ENCODE measurements at places on chromosomes 7 and 10.

DNA sequence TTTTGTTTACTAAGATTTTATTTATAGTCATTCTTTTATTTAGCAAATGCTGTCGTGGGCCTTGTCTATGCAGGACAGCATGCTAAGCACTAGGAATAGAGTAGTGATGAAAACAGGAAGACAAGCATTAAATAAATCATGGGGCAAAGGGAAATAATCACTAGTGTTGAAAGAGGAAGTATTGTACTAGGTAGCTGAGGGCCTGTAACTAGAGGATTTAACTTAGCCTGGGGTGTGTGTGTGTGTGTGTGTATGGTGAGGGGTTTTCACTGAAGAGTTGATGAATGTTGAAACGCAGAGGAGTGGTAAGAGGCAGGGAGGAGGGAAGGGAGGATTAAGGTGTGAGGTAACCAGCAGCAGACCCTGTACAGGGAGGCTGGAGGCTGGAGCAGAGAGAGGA is 446.4 kb downstream of the SDK1 start:
- no peak for DNase-seq

GRCh38 chr7:157679607-157680006 is 342.8 kb downstream of the DNAJB6 start:
- DNase-seq = no peak

- no peak for DNase-seq
Observed at GRCh38 chr7:151210087-151210854, at the start of gene H2BK1. H2BK1 (minus strand) TSS chr7:151210488; CDS start chr7:151210318, 170 bp downstream.

DNA sequence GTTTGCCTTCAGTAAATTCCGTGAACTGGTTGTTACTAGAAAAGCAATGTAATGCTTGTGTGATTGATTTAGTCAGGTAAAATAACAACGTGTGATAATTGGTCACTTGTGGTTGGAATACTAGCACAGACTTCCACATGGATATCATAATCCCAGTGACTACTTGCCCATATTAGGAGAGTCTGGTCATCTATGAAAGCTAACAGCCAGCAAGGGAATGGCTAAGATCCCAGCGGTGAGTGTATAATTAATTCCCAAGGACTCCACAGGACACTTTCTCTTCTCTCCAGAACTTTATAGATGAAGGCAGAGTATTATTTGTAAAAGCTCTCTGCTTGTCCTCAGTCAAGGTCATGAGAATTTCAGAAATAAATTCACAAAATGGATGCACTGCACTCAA is 662.6 kb upstream of the TEX47 start:
- no peak for DNase-seq

DNA sequence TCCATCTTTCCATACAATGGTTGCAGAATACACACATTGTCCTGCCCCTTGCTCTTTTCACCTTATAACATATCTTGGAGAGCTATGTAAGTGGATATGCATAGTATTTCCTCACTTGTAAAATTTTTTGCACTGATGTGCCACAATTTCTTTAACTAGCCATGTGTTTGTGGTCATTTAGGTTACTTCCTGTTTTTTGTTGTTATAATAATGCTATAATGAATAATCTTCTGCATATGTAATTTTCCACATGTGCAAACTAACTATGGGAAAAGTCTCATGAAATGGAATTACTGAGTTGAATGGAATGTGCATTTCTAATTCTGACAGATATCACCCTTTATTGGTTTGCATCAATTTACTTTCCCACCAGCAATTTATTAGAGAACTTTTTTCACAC is 2.8 kb downstream of the TAS2R41 start:
- no peak for DNase-seq

- DNase-seq = no peak
Observed at GRCh38 chr10:101218351-101219138, 10.7 kb downstream of the LBX1 start.

DNA sequence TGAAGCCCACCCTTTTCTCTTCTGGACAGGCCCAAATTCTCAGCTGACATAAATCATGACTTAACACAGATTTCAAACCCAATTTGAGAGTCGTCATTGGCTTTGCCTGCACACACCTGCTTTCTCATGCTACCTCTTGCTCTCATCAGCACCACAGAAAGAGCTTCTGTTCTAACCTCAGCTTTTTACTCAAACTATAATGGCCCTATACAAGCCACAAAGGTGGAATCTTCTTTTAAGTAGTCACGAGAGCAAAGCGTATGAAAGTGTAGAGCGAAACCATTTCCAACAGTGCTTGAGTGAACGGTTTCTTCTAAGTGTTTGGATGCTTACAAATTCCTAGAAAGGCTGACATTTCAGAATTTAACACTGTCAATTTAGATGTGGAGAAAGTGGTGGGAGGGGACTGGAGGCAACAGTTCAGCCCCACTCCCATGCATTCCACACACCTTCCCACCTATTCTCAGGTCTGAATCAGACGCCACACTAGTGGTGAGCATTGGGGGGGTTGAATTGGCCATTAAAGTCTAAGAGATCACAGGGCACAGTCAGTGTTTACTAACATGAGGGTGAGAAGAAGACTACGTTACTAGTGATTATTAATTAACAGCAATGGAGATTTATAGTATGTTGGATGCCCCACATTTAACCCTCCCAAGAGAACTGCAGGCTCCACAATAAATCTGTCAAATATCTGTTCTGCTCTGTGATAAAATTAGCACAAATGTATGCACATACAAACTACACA is 114.0 kb downstream of the PRKCQ start:
- DNase-seq = no peak

- DNase-seq = no peak
Observed at GRCh38 chr7:52151559-52151958, 835.0 kb upstream of the COBL start.

- DNase-seq = no peak
Observed at GRCh38 chr7:117190104-117190503, 132.8 kb downstream of the WNT2 start.

- DNase-seq = no peak
Observed at GRCh38 chr10:88347022-88347421, 236.1 kb downstream of the RNLS start.

DNA sequence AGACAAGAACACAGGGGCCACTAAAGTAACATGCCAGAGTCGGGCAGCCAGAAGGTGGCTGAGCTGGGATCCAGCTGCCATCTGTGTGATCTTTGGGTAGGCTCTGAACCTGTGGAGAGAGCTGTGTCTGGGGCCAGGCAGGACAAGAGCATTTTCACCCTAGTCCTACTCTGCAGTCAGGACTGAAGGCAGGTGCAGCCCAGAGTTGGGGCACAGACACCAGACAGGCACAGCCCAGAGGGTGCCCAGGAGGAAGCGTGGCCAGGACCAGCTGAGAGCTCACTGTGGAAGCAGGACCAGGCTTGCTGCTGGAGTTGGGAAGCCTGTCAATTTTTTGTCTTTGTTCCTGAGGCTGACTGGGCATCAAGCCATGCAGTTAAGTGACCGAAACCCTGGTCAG is 113.6 kb downstream of the ADCY1 start:
- no peak for DNase-seq
